ENCODE measurements at places on chromosomes 4 and X.

DNA sequence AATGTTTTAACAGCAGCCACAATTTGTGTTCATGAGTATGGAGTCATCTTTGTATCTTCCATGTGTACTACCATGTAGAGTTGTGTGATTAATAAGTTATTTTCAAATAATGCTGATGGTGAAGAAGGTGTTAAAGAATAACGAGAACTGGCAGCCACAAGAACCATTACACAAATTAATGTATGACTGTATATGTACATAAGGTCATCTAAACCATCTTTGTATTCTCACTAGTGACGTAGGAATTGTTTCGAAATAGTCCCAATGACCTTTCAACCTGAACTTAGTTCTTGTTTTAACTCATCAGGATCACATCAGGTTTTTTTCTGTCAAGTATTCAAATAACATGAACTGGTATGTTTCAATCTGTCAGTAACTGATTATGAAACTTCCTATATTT is 48.3 kb upstream of the NOCT start:
- no peak for DNase-seq

- DNase-seq: no peak
Measured at GRCh38 chr4:173227756-173228155, 59.1 kb downstream of the GALNT7 start.

DNA sequence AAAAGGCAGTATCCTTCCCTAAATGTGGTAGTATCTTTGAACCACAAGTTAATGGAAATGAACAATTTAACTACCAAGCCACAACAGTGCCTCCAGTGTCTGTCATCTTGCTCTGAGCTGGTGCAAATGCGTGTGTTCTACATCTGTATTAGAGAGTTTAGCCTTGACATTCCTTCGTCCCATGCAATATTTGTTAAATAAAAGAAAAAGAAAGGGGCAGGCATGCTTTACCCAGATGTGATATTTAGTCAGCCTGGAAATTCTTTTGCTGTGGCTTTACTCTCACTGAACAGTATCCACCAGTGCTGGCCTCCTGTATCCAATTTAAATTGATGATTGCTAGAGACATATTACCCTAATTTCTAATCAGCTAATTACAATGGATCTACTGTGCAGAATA is 310.5 kb downstream of the CFAP299 start:
- DNase-seq: no peak

DNA sequence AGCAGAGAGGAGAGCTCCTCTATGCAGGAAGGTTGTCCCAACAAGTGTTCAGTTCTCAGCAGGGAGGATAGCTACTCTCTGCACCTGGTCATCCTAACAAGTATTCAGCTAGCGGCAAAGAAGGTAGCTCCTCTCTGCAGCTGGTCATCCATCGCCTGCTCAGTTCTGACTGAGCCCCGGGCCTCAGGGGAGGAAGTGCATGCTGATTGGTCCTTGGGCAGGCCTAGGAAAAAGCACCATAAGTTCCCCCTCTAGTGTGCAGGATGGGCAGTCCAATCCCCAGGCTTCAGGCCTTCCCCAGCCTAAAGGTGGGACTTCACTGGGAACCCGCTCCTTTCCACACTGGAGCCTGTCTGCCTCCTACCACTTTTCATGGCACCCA is 4.4 kb upstream of the FBXW7 start:
- DNase-seq: no peak

GRCh38 chr4:89055157-89056080 is 1.6 kb downstream of the FAM13A start:
- no peak for DNase-seq

DNA sequence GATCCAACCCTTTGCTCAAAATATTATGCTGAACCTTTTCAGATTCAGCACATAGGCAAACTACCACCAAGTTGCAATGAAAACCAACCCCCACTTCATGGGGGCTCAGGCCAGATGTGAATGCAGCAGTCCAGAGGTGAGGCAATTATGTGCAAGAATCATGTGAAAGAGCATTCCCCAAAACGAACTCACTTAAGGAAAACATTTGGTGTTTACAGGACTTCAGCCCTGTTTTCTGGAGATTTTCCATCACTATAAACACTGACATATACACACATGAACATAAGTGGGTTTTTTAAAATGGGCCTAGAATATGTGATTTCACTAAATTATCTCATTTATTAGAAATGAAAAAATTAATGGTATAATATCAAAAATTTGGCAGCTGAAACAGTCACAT is 31.5 kb downstream of the BMP3 start:
- no peak for DNase-seq
